ENCODE measurements at places on chromosomes 11 and 22.
A peak's percentile ranks its signal among the peaks of the same experiment; 100 is the strongest.

DNA sequence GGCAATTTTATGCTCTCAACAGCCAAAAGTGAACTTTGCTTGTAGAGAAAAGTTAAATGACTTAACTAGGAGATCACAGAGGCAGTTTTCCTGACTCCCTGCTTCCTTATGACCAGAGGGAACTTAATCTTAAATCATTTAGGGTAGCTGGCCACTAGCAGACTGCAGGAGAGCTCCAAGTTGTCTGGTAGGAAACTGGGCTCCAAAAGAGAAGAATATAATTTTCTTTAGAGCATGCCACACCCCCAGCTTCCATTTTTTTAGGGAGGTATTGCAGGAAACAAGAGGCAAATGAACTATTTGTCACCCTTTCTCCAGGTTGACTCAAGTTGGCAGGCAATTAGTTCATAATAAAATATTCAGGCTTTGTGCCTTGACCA lies 2.6 kb downstream of the METTL15 start:
- peak; percentile 12 for DNase-seq

- no peak for DNase-seq
These were observed 4.0 kb upstream of the PHF21A start for GRCh38 chr11:46125284-46125683.

GRCh38 chr11:69004411-69005182 lies 8.4 kb downstream of the MRGPRF start:
- no peak for DNase-seq

- no peak for DNase-seq
These were observed 129.8 kb downstream of the FCHSD2 start for GRCh38 chr11:73012121-73012863.

GRCh38 chr11:1345737-1346513 lies 36.5 kb upstream of the TOLLIP start:
- DNase-seq: peak; percentile 75

DNA sequence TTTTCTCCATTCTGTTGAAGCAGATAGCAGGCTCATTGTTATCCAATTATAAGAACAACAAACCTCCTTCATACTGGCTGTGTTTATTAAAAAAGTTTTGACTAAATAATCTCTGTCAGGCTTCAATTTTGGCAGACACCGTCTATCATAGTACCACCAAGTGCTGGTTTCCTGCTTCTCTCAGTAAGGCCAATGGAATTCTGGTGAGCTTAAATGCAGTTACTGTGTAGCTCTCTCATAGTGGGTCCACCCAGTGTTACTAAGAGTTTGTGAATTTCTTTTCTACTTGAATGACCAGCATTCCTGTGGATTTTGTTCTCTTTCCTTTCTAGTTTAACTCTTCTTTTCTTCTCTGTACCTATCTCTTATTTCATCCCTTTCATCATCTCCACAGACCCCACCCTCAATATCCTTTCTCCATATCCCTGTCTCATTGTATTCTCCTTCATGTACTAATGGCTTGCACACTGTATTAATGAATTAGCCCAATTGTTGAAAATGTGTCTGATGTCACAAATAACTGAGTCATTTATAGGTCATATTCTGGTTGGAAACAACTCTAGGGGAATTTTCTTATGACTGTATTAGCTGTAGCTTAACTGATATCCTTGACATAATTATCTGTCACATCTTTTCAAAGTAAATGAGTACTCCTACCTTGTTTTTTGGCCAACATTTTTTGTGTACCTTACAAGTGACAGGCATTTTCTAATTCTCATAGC lies 372.1 kb downstream of the FAT3 start:
- no peak for DNase-seq

- no peak for DNase-seq
These were observed 864.3 kb downstream of the TBC1D22A start for GRCh38 chr22:47626428-47627390.

DNA sequence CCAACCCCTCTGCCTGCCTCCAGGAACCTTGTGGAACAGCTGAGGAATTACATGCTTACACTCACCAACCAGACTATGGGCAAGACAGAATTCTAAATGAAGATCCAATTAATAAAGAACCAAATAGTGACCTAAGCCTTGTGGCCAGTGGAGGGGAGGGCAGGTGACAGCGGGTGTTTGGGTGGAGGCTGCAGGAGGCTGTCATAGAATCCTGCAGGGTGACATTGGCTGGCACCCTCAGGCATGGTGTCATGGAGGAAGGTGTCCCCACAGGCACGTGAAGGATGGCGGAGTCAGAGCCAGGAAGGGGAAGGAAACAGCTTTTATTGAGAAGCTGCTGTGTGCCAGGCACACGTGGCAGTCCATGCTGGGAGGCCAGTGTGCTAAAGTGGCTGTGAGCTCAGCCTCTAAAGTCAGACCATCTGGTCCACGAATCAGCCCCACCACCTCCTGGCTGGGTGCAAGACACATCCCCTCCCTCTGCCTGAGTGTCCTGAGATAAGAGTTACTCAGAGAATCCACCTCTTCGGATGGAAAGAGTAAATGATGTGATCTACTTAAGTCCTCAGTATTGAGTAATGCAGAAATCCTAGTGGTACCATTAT lies 8.7 kb downstream of the MYO18B start:
- no peak for DNase-seq

GRCh38 chr11:103147627-103148026 lies 38.4 kb downstream of the DYNC2H1 start:
- no peak for DNase-seq

DNA sequence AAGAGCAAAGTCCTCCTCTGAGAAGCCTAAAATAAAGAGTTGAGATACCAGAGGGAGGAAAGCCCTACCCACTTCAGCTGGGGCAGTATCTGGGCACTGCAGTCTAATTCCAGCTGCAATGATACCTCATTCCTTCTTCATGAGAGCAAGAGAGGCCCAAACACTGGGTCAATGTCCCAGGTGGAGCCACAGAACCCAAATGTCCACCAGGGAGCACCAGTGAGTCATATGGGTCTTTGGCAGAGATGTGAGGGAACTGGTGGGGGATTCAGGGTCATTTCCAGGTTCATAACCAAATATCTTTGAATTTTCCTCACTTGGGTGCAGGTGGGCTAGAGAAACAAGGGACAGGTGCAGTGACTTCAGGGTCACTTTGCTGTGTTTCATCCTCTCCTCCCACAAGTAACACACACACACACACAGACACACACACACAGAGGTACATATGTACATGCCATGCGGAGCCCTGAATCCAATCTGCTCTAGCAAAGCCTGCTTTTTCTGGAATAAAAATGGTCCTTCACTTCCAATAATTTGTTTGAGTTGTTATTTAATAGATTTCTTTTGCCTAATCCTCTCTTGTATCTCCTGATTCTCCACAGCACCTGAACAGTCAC lies 585.4 kb downstream of the SOX6 start:
- DNase-seq: peak; percentile 43

DNA sequence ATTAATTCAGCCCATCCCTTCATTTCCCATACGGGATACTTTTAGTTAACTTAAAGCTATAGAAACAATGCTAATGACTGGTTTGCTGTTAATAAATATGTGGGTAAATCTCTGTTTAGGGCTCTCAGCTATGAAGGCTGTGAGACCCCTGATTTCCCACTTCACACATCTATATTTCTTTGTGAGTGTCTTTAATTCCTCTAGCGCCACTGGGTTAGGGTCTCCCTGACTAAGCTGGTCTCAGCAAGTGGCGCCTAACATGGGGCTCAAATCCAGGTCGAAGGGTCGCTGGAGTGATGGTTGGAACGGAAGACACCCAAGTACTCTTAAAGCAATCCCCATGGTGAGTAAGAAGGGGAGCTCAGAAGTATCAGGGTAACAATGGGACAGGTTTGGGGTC lies 14.4 kb upstream of the OOSP1 start:
- DNase-seq: peak; percentile 19

GRCh38 chr11:33630936-33631748 lies 69.5 kb downstream of the C11orf91 start:
- DNase-seq: no peak

DNA sequence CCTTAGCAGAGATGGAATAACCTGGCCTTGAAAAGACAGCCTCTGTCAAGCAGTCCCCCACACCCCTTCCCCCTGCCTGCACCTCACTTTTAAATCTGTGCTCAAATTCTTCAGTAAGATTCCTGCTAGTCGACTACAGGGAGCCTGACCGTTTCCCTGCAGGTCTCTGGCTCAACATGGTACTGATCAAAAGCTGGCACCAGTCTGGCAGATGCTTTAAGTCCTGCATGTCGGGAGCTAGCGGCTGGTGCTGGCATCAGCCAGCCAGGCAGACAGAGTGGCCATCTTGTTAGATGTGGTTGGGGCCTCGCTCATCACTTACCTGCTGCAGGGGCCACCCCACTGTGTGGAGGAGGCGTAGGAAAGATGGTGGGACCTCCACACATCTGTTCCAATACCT lies 204.4 kb upstream of the SORL1-AS1 start:
- no peak for DNase-seq

GRCh38 chr22:38257650-38258250 lies 15.1 kb downstream of the TMEM184B start:
- no peak for DNase-seq

DNA sequence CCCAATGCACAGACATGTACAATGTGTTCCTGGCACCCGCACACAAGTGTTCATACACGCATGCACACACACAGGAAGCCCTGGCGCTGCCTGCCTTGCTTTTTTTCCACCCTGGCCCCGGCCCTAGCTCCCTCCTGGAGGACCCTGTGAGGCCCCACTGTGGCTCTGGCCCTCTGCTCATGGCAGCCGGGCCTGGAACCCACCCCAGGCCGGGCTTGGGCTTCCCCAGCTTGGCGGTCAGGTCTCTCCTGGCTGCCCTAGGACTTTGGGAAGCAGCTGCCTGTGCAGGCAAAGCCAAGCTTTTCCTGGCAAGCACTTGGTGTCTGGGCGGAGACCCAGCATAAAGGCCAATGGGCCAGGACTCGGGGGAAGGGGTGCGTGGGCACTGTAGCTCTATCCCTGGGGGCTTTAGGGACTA lies 30.5 kb downstream of the CD82 start:
- no peak for DNase-seq

- DNase-seq: no peak
These were observed 53.7 kb downstream of the IGSF9B start for GRCh38 chr11:133903056-133903455.

GRCh38 chr11:23226331-23227077 lies 366.2 kb upstream of the CCDC179 start:
- no peak for DNase-seq

DNA sequence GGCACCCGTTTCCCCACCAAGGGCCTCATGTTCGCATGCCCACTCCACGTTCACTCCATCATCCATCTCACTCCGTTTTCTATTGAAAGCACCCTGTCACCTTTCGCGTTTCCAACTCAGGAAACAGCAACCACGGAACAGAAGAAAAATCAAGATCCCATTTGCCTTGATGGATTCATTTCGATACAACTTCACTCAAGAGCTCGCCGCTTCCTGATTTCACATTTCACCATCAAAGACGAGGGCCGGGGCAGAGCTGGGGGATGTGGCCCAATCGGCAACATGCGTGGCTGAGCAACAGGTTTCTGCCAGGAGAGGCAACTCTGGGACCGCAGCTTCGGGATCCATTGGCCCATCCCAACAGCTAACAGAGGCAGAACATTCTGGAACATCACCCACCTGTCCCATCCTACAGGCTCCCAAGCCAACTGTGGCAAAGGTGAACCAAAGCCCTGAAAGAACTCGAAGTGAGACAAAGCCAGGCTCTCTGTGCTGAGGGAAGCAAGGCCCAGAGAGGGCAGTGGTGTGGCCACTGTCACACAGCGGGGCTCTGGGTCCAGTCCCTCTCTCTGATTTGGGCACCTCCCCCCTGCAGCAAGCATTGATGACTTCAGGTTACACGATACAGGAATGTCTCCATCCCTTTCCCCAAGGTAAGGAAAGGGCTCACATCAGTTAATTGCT lies 36.2 kb upstream of the CD5 start:
- no peak for DNase-seq

DNA sequence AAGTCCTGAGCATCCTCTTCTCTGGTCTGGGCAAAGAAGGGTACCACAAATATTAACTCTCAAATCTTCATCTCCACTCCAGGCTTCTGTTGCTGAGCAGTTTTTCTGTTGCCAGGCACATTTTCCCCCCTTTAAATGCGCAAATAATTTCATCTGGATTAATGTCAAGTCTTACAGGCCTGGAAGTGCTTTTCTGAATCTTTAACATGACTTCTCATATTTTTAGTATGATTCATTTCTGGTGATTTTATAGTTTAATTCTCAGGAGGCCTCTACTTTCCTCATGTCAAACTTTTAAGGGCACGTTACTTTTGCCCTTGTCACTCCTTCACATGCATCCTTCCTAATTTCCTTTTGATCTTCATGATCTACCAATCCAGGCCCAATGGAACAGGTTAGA lies 510.2 kb downstream of the METTL15 start:
- no peak for DNase-seq

DNA sequence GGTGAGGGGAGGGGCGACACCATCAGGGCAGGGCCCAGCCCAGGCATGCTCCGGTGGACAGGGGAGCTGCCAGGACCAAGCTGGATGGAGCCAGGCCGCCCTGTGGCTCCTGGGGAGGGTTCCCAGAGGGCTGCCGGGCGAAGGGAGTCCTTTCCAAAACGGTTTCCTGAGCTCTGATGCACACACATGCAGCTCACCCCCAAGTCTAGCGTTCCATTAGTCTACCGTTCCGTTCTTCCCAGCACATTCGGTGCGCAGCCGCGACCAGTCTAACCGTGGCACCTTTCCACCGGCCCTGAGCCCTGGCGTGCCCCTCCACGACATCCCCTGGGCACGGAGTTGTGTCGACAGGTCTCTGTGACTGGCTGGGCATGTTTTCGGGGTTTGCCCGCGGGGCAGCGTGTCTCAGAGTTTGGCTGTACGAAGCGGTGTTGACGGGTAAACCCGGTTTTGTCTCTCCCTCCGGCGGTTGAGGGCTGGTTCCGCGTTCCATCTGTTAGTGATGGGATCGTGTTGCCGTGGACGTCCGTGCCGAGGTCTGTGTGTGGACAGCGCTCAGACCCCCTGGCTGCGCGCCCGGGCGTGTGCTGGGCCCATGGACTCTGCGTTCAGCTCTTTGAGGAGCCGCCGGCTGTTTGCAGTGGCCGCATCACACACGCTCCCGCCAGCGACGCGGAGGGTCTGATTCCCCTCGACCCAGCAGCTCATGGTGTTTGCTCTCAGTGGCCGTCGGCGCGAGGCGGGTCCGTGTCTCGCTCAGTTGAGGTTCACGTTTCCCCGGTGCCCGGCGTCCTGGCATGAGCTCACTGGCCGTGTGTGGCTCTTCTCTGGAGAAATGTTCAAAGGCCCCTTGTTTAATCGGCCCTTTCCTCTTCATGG lies 121.2 kb downstream of the IGLL1 start:
- no peak for DNase-seq

GRCh38 chr11:7251487-7251835 lies 243 bp upstream of the SYT9 start:
- no peak for DNase-seq

GRCh38 chr11:15655552-15655951 lies 540.8 kb downstream of the INSC start:
- no peak for DNase-seq

DNA sequence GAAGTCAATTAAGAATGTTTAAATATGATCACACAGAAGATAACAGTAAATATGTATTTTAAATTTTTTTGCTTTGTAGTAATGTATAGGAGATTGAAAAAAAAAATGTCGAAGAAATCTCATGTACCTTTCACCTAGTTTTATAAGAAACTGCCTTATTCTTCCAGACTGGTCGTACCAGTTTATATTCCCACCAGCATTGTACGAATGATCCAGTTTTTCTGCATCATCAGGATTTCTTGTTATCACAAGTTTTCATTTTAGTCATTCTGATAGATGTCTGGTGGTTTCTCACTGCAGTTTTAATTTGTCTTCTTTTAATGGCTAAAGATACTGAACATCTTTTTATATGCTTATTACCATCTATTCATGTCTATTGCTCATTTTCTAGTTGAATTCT lies 101.8 kb upstream of the CTSC start:
- no peak for DNase-seq

GRCh38 chr11:124536520-124536919 lies 6.9 kb downstream of the OR8B12 start:
- DNase-seq: peak; percentile 95

- no peak for DNase-seq
These were observed 20.7 kb downstream of the DIXDC1 start for GRCh38 chr11:111957663-111958444.
